Regular cardiac myocyte (primary cell): ENCODE measurements at places on chromosomes 12 and 14. TPM values are rescaled to one million over a fixed set of nuclear protein-coding genes. Genes with fewer than 3 reads are reported as not detected.

Gene SDS
- total RNA-seq, result not detected in 2 replicates

Gene PRPH
- under 0.01 and 0.85 TPM in 2 replicates for total RNA-seq

Gene AQP6
- under 0.01 TPM in 1 of 2 replicates, not detected in the other for total RNA-seq

Gene PDE3A
- total RNA-seq, result 23.1 and 31.8 TPM in 2 replicates

Gene NKX2-1
- not detected in 2 replicates for total RNA-seq

Gene LBHD2
- not detected in 2 replicates for total RNA-seq
